Neural crest cell (in vitro differentiated cells): ENCODE measurements at places on chromosomes 5 and 9. TPM values are rescaled to one million over a fixed set of nuclear protein-coding genes. Genes with fewer than 3 reads are reported as not detected.

PRSS3 gene
- total RNA-seq = not detected in 2 replicates

FUT7 gene
- total RNA-seq = 0.14 TPM in 1 of 2 replicates, not detected in the other

GPRIN1 gene
- 35.9 and 39.0 TPM in 2 replicates for total RNA-seq

ZNF883 gene
- 8.7 TPM in 2 replicates for total RNA-seq

NRG2 gene
- total RNA-seq = 0.64 and 0.82 TPM in 2 replicates

UGT3A1 gene
- total RNA-seq = not detected in 2 replicates

INPP5E gene
- total RNA-seq = 28.7 and 29.6 TPM in 2 replicates

ANKRD55 gene
- total RNA-seq = 0.16 TPM in 1 of 2 replicates, not detected in the other

GZMA gene
- total RNA-seq = not detected in 2 replicates

DNA sequence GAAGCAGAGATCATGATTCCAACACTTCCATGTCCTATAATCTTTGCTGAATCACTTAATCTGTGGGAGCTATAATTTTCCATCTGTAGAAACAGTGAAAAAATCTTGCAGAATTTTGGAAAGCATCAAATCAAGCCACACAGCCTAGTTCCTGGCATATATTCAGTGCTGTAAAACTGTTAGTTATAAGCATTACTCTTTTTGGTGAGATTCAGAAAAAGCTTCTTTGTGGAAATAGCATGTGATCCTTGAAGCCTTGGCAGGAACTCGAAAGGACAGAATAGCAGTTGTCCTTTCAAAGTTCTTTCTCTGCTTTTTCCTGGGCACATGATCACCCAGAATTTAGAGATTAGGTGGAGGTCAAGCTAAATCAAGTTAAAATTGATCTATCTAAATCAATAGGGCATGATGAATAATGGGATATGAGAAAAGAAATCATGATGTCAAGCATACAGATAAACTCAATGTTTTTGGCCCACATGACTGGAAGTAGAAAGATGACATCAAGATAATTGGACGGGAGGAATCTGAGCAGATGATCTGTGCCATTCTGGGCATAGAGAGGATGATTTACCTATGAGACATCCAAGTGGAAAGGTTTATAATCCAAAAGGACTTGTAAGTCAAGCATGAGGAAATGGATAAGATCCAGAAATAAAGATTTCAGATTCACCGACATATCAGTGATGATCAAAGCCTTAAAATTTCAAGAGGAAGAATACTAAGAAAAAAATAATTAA is 73.1 kb downstream of the TMEM232 start:
- DNase-seq = no peak
- no peaks in the 10 kb centered on the region for H3K36me3 ChIP-seq
- H3K27ac ChIP-seq = no peak overlapping the region
- H3K27me3 ChIP-seq = no peaks in the 10 kb centered on the region
- H3K4me1 ChIP-seq = no peaks in the 10 kb centered on the region

GRCh38 chr5:163460562-163461171 is at the start of gene HMMR:
Gene HMMR, plus strand, starts transcription at chr5:163460632. Its CDS starts 61 bp downstream, at chr5:163460693.
- H3K27ac ChIP-seq = peak within 1 kb of the TSS; percentile 100
- peaks cover 46% of the 10 kb centered on the region for H3K4me1 ChIP-seq
- peak within 1 kb of the TSS; percentile 96 for H3K4me3 ChIP-seq
- H3K36me3 ChIP-seq = peaks cover 12% of the 10 kb centered on the region
- peaks cover 4% of the 10 kb centered on the region for H3K27me3 ChIP-seq

DNA sequence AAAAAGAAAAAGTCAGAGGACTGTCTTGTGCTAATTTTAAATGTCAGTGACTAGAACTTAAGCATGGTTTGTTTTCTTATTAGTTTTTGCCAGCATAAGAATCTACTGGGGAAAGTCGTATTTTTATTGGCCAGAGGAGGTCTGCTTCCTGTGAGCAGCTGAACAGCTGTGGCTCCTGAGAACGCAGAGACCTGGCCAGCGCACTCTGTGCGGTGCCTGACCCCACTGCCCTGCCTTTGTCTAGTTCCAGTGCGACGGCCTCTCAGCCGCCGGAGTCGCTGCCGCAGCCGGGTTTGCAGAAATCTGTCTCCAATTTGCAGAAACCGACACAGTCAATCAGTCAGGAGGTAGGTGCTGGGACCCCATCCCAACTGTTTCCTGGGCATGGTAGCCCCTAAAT is 42.5 kb downstream of the PRRC2B start:
- no peaks in the 10 kb centered on the region for H3K27me3 ChIP-seq
- DNase-seq = no peak
- peaks cover 27% of the 10 kb centered on the region for H3K36me3 ChIP-seq
- no peak overlapping the region for H3K4me3 ChIP-seq
- H3K4me1 ChIP-seq = peaks cover 34% of the 10 kb centered on the region

- H3K36me3 ChIP-seq = peaks cover 14% of the 10 kb centered on the region
- H3K4me3 ChIP-seq = no peak overlapping the region
- H3K27me3 ChIP-seq = no peaks in the 10 kb centered on the region
- no peak for DNase-seq
- no peaks in the 10 kb centered on the region for H3K4me1 ChIP-seq
- no peak overlapping the region for H3K27ac ChIP-seq
These were observed 2.9 kb downstream of the DHX29 start for GRCh38 chr5:55304584-55304983.

- no peak for DNase-seq
- H3K4me1 ChIP-seq = peaks cover 20% of the 10 kb centered on the region
- no peak overlapping the region for H3K27ac ChIP-seq
- H3K36me3 ChIP-seq = peaks cover 2% of the 10 kb centered on the region
These were observed 57.3 kb upstream of the RPL26L1 start for GRCh38 chr5:172901788-172902496.

DNA sequence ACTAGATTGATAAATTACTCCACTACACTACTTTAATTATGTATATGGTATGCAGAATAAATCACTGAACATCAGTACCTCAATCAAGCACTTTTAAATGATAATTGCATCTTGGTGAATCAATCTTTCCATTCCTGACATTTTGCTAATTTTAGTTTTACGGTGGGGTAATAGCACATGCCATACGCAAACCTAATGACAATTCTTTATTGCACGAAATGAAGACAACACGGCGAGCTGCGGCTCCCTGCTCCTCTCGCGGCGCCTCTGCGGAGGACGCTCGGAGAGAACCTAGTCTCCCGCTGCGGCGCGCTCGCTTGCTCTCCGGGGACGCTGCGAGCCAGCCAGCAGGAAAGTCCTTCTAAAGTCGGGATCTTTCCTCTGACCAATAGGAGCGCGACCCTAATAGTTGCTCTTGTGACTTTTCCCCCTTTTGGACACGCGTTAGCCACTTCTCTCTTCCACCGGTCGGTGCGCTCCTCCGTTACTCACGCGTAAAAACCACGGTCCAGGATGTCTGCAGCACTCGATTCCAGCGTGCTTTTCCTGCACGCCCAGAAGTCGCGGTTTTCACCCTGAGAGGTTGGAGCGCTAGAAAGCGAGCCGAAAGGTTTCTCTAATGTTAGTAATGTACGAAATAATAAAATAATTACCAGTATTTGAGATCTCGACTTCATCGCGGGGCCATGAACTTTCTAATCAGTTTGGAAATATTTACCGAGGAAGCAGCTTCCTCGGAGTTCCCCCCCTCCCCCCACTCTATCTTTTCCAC is 1.0 kb upstream of the MEF2C start:
- peak overlapping the region; percentile 39 for H3K27ac ChIP-seq
- DNase-seq = peak; percentile 50
- H3K27me3 ChIP-seq = peaks cover 56% of the 10 kb centered on the region
- H3K4me3 ChIP-seq = peak overlapping the region; percentile 98
- no peaks in the 10 kb centered on the region for H3K36me3 ChIP-seq

DNA sequence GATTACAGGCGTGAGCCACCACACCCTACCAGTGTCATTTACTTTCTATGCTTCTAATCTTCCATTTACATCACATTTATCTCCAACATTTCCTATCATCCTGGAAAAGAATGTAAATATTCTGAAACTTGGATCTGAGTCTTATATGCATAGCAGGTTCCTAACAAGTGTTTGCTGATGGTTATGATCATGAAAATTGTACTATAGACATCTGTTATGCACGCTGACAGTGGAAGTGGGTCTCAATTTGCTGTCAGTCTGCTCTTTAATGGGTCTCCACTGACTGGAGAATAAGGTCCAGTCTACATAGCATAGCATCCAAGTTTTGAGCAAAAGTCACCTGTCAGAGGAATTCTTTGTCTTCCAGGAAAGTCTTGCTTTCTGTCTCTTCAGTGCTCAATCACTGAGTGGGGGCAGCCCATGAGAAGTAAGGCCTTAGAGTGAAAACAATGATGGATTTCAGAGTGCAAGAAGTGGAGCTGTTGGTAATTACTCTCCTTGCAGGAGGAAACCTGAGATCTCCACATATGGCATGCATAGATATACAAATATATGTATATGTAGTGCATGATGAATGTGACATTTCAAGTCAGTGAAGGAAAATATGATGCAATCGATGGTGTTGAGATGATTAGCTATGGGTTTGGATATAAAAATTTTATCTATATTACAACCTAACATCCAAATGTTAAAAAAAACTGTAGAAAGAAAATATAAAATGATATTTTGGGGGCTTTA is 29.2 kb upstream of the MSANTD3 start:
- H3K4me1 ChIP-seq = no peaks in the 10 kb centered on the region
- no peak for DNase-seq
- H3K27me3 ChIP-seq = no peaks in the 10 kb centered on the region
- H3K4me3 ChIP-seq = no peak overlapping the region

- H3K27ac ChIP-seq = no peak overlapping the region
- H3K36me3 ChIP-seq = peaks cover 2% of the 10 kb centered on the region
- H3K4me3 ChIP-seq = no peak overlapping the region
- H3K27me3 ChIP-seq = no peaks in the 10 kb centered on the region
- peaks cover 12% of the 10 kb centered on the region for H3K4me1 ChIP-seq
- DNase-seq = no peak
These were observed 18.8 kb downstream of the NANS start for GRCh38 chr9:98075332-98075805.

DNA sequence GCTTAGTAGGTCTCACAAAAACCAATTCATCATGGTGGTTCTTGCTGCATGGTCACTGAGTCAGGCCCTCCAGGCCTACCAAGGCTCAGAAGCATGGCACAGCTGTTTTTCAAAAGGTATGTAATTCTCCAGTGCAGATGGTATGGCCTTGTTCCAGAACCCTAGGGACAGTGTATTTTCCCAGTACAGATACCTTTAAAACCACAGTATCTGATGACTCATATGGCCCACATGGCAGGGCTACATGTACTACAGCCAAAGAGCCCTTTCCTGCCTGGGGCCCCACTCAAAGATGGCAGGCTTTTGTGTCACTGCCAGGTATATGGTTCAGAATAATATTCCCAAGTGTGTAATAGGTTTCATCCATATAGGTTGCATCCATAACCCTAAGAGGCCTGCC is 16.5 kb downstream of the CSF2 start:
- no peaks in the 10 kb centered on the region for H3K27me3 ChIP-seq
- H3K27ac ChIP-seq = no peak overlapping the region
- H3K4me3 ChIP-seq = no peak overlapping the region
- no peaks in the 10 kb centered on the region for H3K4me1 ChIP-seq
- H3K36me3 ChIP-seq = no peaks in the 10 kb centered on the region

DNA sequence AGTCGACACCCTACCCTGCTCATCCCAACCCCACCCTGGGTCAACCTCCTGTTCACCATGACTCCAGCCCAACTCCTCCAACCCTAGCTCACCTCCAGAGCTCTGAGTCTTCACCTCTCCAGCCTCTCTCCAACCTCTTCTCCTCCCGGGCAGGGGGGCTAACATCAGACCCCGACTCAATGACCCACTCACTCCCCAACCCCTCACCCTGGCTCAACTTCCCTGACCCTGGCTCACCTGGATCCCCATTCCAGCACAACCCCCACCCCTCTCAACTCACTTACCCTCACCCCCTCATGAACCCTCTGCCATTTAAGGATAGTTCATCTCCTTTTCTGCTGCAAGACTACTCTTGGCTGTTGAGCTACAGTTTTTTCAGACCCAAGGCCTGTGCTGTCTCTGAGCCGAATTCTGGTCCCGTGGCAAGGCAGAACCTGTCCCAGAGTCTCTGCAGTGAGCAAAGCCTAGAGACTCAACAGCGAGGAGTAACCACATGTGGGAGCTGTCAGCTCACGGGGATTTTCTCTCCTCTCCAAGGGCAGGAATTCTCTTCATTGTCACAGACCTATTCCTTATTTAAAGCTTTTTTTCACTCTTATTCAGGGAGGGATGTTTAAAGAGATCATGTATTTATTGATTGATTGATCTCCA is 29.8 kb downstream of the ANKRD33B start:
- H3K4me3 ChIP-seq = no peak overlapping the region
- peaks cover 67% of the 10 kb centered on the region for H3K27me3 ChIP-seq
- H3K27ac ChIP-seq = no peak overlapping the region
- H3K36me3 ChIP-seq = no peaks in the 10 kb centered on the region

- H3K36me3 ChIP-seq = no peaks in the 10 kb centered on the region
- H3K27me3 ChIP-seq = no peaks in the 10 kb centered on the region
- H3K27ac ChIP-seq = no peak overlapping the region
- no peak for DNase-seq
These were observed 10.7 kb downstream of the NKD2 start for GRCh38 chr5:1019001-1019905.

DNA sequence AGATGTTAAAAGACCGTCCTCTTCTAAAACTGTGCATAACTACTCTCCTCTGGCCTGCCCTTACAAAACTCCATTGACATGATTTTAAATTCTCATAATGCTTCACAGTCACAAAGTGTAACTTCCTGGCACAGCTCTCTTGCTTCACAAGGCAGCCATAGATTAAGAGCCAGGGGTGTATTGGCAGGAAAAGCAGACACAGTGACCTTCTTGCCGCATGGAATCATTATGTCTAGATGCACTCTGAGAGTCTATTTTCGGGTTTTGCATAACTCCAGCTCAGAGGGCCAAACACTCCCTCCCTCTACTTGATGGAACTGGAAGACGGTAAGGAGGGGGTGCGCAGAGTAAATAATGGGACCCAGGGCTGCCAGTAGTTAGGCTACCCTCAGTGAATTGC is 110.1 kb downstream of the MARCHF3 start:
- no peak overlapping the region for H3K4me3 ChIP-seq
- peaks cover 56% of the 10 kb centered on the region for H3K4me1 ChIP-seq
- H3K36me3 ChIP-seq = no peaks in the 10 kb centered on the region
- no peak for DNase-seq
- H3K27ac ChIP-seq = no peak overlapping the region
